ENCODE measurements at places on chromosomes 3 and 15.
A peak's percentile ranks its signal among the peaks of the same experiment; 100 is the strongest.

- DNase-seq: no peak
These were observed 48.1 kb upstream of the FRMD4B start for GRCh38 chr3:69433969-69434325.

DNA sequence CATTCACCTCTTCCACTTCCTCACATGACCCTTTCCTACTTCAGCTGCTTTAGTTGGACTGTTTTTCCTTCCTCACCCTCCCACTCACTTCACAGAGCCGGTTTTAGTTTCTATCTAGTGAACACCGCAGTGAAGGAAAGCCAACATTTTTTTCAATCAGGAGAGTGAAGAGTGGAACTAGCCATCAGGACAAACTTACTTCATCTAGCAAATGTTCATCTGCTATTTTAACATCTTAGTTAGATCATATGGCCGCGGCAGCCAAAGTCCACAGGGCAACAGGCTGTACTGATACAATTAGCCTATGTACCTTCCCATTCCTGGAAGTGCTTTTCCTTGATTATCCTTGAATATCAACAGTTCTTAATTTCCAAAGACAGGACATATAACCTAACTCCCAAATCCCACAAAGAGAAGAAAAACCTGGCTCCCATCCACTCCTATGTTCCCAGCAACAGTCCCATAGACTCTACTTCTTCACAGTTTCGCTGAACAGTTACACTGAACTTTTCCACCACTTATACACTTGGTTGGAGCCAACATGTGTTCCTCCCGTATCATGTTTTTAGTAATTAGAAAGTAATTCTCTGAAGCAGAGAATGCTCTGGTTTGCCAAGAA lies 456.2 kb upstream of the THBS1 start:
- DNase-seq: no peak

- no peak for DNase-seq
These were observed 13.3 kb downstream of the ABHD2 start for GRCh38 chr15:89101302-89102193.

DNA sequence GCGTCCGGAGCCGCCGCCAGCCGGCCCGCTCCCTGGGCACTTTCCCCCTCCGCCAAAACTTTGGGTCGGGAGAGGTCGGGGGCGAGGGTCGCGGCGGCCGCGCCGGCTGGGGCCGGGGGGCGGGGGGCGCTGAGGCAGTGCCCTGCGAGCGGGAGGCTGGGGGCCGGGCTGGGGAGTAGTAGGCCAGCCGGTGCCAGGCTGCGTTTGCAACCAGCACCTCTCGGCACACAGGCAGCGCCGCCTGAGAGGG lies 452 bp downstream of the BBX start:
- DNase-seq: peak; percentile 42

GRCh38 chr3:153293265-153293664 lies 131.2 kb downstream of the RAP2B start:
- DNase-seq: no peak

- no peak for DNase-seq
These were observed 149.2 kb downstream of the ATP10A start for GRCh38 chr15:25713736-25714537.

GRCh38 chr3:151766454-151766853 lies 32.7 kb downstream of the AADACL2 start:
- no peak for DNase-seq

- no peak for DNase-seq
These were observed 5.4 kb upstream of the ALDH1A2 start for GRCh38 chr15:58070801-58071418.

DNA sequence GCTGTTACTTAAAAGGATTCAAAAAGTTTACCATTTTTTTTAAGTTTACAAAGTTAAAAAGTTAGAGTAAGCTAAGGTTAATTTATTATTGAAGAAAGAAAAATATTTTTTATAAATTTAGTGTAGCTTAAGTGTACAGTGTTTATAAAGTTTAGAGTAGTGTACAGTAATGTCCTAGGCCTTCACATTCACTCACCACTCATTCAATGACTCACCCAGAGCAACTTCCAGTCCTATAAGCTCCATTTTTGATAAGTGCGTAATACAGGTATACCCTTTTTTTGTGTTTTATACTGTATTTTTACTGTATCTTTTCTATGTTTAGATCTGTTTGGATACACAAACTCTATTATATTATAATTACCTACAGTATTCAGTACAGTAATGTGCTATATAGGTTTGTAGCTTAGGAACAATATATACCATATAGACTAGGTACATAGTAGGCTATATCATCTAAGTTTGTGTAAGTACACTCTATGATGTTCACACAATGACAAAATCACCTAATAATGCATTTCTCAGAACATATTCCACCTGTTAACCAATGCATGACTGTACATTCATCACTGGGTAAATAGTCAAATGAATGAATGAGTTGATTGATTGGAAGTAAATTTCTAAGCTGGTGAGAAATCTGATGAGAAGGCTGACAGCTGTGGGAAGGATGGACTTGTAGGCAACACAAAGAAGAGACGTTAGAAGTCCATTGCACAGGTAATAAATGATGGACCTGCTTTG lies 95.2 kb upstream of the CDIN1 start:
- DNase-seq: no peak

GRCh38 chr3:105365391-105366325 lies 1.1 kb upstream of the ALCAM start:
- no peak for DNase-seq

- DNase-seq: no peak
These were observed 48.6 kb downstream of the FOXL2 start for GRCh38 chr3:138898301-138898700.

- no peak for DNase-seq
These were observed 111.7 kb upstream of the PLXND1 start for GRCh38 chr3:129718201-129718600.

DNA sequence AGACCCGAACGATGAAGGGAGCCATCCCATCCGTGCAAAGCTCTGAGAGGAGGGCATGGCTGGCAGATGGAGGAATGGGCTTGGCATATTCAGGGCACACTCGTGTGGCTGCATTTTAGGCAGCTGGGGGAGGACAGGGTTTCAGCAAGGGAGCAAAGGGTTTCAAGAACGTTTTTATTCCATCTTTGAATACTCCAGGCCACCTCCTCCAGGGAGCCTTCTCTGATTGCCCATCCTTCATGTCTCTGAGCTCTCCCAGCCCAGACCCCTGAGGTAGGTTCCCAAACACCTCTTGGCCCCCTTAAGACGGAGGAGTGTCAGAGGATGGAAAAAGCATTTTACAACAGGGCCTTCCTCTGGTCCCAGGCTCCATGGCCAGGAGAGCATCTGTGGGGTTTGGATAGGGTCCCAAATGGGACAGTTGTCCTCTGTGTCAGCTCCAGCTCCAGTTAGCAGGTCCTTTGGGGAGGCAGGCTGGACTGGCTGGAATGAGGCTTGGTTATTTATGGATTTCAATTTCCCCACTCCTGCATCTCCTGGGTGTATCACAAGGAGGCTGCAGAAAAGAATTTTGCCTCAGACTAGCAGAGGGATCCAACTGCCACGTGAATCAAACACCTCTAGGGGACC lies 17.7 kb upstream of the SLC6A1 start:
- no peak for DNase-seq

- no peak for DNase-seq
These were observed 239.1 kb upstream of the GADL1 start for GRCh38 chr3:31133541-31133940.

GRCh38 chr3:152198665-152199064 lies 70.1 kb upstream of the MBNL1 start:
- DNase-seq: no peak

All from activated T-helper 2 cell treated with anti-CD3 and anti-CD28 coated beads, Interferon-gamma antibody, Interleukin-2, Interleukin-4, amounts not matched to agents 10 μg/mL and 5 μg/mL and 100 μg/mL, durations not matched to agents 14 hours and 24 hours and 36 hours (primary cell).